Hindlimb muscle (tissue), 1 donor: ENCODE measurements at places on chromosomes 2 and 18. TPM values are rescaled to one million over a fixed set of nuclear protein-coding genes. Genes with fewer than 3 reads are reported as not detected.

MAP3K19 gene
- polyA plus RNA-seq: not detected

DNA sequence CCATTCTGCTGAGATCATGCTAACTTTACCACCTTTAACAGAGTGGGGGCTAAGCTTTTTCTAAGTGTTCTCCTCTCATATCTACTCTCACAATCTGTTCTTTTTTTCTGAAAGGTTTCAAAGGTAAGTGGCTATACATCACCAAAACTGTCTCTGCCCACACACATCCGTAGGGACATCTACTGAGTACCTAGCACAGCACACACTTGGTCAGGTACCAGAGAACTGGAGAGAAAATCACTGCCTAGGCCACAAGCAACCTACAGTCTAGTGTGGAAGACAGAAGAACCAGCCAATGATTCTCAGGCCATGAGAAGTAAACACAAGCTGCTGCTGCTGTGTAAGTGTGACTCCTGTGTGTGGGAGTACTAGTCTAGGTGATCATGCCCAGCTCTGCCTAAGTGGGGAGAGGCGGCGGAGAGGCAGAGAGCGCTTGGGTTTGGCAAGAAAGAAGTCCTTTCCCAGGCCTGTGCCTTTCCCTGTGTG lies 176.1 kb upstream of the ZFP36L2 start:
- DNase-seq: no peak

RAMP1 gene
- 55.1 TPM for polyA plus RNA-seq

DNA sequence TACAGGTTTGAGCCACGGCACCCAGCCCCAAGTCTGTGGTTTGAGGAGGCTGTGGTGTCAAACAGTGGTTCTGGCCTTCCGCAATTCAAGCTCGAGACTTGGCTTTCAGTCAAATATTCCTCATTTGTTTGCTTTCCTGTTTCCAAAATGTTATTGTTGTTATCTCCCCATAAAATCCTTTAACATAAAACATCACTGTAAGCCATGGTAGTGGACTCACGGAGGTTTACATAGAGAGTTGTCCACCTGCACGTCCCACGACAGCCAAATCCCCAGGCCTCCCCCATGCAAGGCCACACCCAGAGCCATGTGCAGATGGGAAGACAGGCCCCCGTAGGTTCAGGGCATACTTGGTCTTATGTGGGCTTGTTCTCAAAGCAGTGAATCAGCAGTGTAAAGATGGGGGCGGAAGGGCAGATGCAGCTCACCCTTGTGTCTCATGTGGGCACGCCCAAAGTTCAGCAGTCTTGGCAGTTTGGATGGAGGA lies 18.9 kb upstream of the ST3GAL5 start:
- no peak for DNase-seq

DNA sequence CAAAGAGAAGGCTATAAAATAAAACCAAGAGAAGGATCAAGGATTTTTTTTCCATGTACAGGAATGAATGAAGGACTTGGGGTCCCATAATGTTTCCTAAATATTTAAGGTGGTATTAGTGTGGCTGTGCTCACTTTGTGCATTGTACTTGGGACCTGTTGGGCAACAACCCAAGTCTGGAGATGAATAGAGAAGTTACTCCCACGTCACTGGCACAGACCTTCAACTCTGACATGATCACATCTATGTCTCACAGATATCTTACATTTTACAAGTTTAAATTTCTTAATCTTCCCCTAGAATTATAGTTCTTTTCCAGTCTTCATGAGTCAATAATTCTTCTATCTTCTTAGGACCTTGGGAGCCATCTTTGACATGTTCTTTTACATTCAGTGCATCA lies 133.4 kb downstream of the PLCL1 start:
- DNase-seq: no peak

TRIM43 gene
- polyA plus RNA-seq: not detected

DNA sequence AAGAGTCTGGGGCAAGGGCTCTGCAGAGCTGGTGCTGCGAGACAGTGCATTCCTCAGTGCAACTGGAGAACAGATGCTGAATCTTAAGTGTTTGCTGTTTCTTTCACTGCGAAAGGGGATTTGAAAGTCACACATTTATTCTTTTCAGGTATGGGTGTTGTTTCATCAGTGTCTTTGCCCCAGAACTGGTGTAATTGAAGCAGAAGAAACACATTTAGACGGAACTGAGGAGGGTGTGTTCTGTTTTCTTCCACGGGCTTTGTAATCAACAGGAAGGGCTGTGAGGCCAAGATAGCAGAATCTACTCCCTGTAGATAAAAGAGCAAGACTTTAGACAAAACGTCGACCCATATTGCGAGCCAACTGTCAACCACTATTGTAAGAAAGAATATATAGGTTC lies 151.9 kb downstream of the EPHA4 start:
- DNase-seq: no peak

ACKR3 gene
- polyA plus RNA-seq: 22.4 TPM

- no peak for DNase-seq
Observed at GRCh38 chr2:231373184-231373583, 22.3 kb upstream of the B3GNT7 start.

EVX2 gene
- not detected for polyA plus RNA-seq

DNA sequence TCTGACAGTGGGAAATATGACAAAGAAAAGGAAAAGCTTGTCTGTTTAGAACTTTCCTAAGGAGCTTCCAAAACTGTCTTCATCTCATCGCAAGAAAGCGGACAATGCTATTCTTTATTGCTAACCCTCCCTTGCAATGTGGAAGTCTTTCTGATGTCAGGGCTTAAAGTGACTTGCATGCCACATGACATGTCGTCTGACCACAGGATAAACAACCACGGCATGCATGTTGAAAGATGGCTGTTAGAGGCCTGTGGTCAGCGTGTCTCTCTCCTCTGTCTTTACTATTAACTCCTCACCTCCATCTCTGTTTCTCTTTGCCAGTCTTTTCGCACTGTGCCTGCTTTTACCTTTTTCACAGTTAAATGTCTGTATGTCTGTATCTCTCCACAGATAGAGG lies 389.8 kb downstream of the LNPK start:
- no peak for DNase-seq

DNA sequence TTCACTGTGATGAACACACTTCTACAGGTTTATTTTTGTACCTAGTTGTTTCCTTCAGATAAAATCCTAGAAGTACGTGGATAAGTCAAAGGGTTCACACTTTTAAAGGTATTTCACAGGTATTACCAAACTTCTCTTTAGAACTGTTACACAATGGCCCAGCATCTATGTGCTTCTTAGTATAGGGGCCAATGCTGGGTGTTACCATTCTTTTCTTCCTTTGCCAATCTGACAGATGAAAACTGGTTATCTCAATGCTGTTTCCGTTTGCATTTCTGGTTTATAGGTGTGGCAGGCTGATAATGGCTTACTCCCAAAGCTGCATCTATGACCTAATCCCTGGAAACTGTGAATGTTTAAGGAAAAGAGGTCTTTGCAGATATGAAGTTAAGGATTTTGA lies 2.8 kb upstream of the TCF7L1 start:
- DNase-seq: no peak

- no peak for DNase-seq
Observed at GRCh38 chr2:185952100-185952499, 213.5 kb downstream of the FSIP2 start.

DNA sequence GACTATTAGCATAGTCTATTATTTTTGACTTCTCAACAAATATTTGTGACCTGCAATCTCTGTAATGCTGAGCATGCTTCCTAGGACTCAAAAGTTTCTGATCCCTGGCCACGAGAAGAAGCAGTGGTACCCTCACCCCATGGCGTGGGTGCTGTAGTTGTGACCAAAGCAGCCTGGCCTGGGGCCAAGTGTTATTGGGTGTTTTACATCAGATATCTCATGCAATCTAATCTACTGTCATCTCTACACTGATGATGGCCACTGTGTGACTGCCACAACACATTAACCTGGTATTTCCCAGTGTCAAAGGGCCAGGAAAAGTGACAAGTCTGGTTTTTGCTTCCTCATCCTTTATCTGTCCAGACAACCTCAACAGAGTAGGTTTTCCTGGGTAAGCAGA lies 80.8 kb upstream of the WIPF1 start:
- DNase-seq: no peak

- DNase-seq: no peak
Observed at GRCh38 chr18:68733707-68734106, 18.8 kb upstream of the TMX3 start.

DNA sequence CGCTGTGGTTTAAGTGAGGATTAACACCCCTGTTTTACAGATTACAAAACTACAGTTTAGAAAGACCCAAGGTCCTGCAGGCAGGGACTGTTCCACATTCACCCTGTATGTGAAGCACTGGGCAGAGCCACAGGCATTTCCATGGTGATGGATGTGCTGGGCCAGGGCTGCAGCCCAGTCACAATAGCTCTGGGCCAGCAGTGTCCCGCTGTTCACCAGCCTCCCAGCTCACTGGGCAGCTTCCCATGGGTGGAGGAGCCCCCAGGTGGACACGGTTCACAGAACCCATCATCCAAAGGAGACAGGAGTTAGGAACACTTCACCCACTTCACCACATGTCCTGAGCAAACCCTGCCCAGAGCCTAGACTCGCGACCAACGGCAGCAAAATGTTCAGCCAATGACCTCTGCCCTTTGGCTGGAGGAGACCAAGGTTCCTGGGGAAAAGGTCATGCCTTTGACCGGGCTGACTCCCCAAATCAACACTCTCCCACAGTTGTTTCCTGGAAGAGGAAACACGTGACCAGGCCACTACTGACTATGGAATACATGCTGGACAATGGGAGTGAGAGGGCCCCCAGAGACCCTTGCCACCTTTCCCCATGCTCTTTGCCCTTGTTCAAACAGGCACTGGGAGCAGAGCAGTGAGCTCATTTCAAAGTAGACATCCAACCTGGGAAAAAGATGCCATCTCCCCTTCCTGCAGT lies 28.0 kb upstream of the SLC35F6 start:
- no peak for DNase-seq
